ENCODE measurements at places on chromosomes 3 and 15.

GRCh38 chr3:87088993-87089841 is 98.3 kb upstream of the VGLL3 start:
- no peak for DNase-seq

- peak; percentile 42 for DNase-seq
These were observed 38.3 kb upstream of the TPM1 start for GRCh38 chr15:63004211-63004610.

DNA sequence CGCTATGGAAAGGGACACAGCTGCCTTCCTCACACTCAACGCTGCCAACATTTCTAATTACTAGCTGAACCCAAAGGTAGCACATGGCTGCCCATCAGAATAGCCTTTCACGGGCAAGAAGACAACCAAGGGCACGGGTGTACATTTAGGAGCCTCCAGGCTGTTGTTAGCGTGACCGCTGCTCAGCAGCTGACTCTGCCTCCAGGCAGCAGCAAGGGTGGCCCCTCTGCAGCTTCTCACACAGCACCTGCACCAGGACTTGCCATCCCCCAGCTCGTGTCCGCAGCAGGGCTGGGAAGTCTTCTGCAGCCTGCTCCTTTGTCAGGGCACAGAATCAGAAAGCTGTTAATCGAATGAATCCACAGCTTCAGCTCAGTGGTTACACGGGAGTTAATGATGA is 146.8 kb downstream of the ADAMTS17 start:
- no peak for DNase-seq

GRCh38 chr15:56967336-56967735 is 48.9 kb downstream of the TCF12 start:
- DNase-seq, result no peak

DNA sequence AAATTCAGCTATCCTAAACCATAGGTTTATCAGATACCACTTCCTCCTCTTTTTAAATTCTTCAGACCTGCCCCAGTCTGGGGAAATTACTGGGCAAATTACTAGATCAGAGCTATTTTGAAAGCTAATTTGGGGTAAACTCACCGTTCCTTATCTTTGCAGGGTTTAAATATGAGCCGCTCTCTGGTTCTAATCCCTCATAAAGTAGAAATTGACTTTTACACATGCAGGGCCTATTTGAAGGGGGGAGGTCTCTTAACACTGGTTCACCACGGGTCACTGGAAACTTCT is 11.0 kb upstream of the MEIS2 start:
- DNase-seq, result no peak

DNA sequence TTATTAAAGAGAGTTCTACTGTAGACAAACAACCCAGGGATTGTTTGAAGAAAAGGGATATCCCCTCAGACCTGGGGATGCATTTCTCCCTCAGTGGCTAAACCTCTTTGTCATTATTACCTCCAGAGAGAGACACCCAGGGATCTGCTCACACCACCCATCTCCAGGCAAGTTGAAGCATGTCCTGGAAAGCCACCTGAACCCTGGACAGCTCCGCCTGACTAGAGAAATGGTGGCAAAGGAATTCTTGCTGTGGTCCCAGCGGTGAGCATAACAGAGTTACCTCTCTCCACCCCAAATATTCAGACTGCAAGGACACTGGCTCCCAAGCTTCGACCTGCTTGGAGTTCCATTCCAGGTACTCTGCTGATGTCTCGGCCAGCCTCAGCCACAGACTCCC is 320.2 kb downstream of the RORA start:
- no peak for DNase-seq

DNA sequence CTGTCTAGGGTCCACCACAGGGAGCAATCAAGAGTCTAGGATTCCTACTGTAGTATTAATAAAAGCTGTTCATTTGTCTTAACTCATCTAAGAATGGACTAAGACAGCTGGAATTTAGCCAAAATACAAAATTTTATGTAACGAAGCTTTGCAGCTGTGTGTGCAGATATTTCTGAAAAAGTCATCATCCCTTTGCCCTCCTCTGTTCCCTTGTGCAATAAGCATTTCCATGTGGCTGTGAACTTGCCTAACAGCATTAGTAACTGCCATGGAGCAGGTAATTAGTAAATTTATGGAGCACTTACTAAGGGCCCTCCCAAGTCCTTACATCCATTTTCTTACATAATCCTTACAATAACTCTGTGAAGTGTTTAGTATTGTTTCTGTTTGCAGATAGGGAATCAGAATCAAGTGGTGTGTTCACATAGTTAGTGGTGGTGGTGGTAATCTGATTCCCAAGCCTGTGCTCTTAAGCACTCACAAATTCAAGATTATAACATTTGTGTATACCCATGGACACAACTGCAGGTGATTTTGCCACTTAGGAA is 114.5 kb downstream of the RARB start:
- DNase-seq, result no peak

DNA sequence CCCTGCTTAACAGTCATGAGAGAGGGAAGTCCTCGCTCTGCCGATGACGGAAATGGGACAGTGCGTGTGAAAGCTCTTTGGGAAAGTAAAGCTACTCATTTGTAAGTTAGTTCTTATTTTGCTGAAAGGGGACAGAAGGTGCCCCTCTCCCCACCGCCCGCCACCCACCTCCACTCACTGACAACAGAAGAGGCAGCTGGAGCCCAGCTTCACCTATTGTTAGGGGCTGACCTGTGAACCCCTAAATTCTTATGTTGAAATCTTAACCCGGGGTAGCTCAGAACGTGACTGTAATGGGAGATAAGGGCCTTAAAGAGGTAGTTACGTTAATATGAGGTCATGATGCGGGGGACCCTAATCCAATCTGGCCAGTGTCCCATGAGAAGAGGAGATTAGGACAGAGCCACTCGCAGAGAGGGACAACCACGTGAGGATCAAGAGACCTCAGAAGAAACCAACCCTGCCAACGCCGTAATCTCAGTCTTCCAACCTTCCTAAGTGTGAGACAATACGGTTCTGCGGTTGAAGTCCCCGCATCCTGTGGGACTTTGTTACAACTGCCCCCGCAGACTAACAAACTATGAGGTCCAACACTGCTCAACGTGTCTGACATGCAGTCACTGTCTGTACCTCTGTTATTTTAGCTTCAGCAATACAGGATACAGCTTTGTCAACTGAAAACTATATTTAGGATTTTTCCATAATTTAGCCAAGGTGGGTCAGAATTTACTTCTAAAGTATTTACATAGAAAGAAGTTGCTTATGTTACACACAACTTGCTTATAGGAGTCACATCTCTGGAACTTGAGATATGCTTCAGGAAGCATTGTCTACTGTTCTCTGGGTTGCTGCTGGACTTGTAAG is 51.7 kb downstream of the PCSK6 start:
- no peak for DNase-seq

GRCh38 chr3:64612916-64613526 is 74.8 kb downstream of the ADAMTS9 start:
- peak; percentile 93 for DNase-seq

DNA sequence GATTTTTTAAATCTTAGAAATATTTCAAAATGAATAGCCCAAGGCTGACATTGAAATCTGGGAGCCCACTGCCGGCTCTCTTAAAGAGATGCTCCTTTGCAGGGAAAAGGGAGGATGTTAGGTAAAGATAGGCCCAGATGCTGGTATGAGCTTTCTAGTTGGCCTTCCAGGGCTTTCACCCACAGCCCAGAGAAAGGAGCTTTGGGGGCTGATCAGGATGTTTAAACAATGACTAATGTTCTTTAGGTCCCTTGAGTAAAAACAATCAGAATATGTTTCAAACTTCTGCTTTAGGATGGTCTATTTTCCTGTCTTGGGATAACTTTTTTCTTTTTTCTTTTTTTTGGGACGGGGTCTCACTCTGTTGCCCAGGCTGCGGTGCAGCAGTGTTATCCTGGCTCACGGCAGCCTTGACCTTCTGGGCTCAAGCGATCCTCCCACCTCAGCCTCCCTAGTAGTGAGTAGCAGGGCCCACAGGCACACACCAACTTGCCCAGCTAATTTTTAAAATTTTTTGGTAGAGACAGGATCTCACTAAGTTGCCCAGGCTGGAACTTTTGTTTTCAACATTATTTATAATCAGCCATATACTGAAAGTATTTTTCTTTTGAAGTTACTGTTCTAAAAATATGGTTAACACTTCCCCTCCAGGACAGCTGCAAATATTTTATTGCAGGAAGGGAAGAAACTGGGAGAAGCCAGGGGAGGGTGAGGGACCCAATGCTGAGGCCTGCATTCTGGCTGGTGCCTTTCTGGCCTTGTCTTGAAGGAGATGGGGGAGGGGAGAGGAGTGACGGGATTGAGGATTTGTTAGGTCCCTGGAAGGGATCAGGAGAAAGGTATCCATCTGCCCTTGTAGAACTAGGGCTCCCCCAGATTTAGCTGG is 70.1 kb downstream of the TRAK1 start:
- no peak for DNase-seq

DNA sequence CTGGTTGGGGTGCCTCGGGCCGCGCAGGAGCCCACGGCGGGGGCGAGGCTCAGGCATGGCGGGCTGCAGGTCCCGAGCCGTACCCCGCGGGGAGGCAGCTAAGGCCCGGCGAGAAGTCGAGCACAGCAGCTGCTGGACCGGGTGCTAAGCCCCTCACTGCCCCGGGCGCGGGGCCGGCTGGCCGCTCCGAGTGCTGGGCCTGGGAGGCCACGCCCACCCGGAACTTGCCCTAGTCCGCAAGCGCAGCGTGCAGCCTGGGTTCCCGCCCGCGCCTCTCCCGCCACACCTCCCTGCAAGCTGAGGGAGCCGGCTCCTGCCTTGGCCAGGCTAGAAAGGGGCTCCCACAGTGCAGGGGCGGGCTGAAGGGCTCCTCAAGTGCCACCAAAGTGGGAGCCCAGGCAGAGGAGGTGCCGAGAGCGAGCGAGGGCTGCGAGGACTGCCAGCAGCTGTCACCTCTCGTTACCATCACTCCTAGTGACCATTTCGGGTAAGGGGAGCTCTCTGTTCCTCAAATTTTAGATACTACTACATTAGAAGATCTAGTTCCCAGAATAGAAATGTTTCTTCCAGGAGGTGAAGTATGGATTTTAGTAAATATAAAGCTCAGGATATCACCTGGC is 417.0 kb upstream of the AGTR1 start:
- no peak for DNase-seq
